Thyroid gland (tissue), 4 donors: ENCODE measurements at places on chromosomes 7 and 10. TPM values are rescaled to one million over a fixed set of nuclear protein-coding genes. Genes with fewer than 3 reads are reported as not detected.

The TYSND1 gene
- total RNA-seq: 31.2 TPM

- DNase-seq: no peak
Measured at GRCh38 chr7:1961701-1962276, 271.0 kb downstream of the MAD1L1 start.

The LRRN3 gene
- 15.9 TPM for total RNA-seq

The MACROH2A2 gene
- total RNA-seq: 19.2 TPM

DNA sequence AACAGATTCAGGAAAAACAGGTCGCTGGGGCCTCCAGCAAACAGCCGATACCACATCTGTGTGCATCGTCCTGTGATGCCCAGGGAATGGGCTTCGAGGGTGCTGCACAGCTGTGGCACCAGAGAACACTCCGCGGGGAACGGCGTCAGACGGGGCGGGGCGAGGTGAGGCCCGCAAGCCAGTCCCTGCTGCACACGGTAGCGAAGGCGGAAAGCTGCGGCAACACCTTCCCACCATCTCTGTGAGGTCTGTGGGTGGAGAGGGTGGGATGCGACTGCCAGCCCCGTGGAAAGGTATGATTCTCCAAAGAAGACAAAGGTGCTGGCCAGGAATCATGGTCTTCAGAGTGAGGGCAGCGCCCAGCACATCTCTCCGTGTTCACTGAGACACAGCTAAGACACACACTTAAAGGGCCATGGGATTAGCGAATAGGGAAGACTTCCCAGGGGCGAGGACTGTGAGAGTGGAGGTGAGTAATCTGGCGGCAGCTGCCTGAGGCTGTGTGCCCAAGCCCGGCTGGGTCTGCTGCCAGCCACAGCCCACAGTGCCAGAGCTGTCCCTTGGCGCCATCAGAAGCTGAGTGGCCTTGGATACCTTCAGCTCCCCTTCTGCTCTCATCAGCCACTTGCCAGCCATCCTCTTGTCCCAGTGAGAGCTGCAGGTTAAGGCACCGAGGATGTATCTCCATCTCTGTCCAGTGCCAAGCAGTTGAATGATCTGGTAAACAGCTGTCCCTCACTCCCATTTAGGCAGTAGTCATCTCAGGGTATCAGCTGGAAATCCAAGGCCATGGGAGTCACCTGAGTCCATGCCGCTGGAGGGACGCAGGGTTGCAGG, 17.6 kb downstream of the PRKAG2 start:
- no peak for DNase-seq

- DNase-seq: no peak
Measured at GRCh38 chr7:52708846-52709245, 326.6 kb upstream of the POM121L12 start.

The HDAC9 gene
- total RNA-seq: 6.7 TPM

DNA sequence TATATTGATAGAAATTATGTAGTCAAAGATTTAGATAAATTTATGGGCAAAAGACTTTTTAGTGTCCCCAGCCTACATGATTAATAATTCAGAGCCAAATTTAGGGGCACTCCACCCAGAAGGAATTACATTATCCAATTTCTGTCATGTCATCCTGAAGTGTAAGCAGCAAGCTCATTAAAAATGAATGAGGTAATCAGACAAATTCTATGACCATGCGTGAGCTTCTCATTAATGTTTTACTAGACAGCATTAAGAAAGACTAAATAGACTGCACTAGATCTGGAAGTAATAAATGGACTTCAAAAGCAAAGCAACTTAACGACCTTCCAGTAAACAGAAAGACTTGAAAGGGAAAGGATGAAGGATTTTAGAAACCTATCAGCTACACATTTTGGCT, 22.7 kb upstream of the TRUB1 start:
- DNase-seq: no peak

The NKX1-2 gene
- not detected for total RNA-seq

DNA sequence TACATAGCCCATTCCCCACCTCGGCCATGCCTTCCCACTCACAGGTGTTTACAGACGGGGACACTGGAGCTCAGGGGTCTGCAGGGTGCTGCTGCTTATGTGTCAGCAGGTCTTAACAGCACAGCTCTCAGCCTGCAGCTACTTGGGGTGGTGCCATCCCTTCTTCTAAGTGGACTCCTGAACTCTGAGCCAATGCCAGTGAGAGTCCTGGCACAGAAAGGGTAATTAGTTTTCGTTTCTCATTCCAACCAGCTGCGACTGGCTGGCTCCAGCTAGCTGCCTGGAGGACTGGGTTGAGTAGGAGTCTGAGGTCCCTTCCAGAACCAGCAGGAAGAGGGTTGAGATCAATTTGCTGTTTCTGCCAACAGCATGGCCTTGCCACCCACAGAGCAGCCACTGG, 88.3 kb upstream of the AGK start:
- DNase-seq: peak; percentile 34

The ALOX5 gene
- 4.1 TPM for total RNA-seq

The SPAM1 gene
- total RNA-seq: not detected

DNA sequence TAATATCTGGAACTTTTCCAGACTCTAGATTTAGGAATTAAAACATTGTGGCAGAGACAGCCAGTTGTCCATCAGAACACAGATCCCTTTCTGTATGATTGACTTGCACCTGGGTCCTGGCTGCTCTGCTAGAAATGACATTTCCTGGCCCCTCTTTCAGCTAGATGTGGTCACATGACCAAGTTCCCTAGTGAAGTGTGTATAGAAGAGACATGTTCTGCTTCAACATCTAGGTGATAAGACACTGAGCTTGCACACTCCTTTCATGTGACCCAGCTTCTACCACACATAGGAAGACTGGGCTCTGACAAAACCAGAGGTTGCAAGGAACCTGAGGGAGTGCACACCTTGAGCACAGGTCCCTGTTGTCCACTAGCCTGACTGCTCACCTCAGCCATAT, 22.8 kb upstream of the DYNC1I1 start:
- DNase-seq: no peak

- no peak for DNase-seq
Measured at GRCh38 chr10:112395809-112396530, 22.1 kb downstream of the ACSL5 start.

The MRC1 gene
- total RNA-seq: 47.6 TPM

GRCh38 chr7:81767926-81768325, 1.9 kb downstream of the HGF start:
- DNase-seq: no peak

GRCh38 chr10:98296524-98296923, 28.5 kb upstream of the LOXL4 start:
- DNase-seq: no peak

The RASSF4 gene
- total RNA-seq: 175 TPM

DNA sequence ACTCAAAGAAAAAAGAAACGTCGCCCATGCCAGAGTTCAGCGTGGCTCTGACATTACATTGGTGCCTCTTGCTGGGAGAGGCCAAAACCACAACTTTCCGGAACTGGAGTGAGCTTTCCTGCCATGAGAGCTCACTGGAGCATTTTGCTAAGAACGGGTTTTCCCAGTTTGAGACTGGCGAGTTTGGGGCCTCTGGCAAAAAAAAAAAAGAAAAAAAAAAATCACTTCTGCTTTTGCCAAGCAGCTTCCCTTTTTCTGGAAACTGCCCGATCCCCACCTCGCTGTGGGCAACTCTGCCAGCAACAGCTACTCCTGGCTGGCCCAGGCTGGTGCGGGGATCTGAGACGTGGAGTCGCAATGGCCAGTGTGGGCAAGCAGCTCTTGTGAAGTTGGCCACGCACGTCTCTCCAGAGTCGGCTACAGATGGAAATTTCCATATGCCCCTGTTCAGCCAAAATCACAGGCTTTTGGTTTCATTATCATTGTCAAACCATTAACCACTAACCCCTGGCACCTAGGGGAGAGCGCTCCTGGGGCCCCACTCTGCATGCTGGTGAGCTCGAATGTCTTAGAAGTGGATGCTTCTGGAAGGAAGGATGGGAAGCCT, 25.7 kb downstream of the PRKAG2 start:
- peak; percentile 75 for DNase-seq

DNA sequence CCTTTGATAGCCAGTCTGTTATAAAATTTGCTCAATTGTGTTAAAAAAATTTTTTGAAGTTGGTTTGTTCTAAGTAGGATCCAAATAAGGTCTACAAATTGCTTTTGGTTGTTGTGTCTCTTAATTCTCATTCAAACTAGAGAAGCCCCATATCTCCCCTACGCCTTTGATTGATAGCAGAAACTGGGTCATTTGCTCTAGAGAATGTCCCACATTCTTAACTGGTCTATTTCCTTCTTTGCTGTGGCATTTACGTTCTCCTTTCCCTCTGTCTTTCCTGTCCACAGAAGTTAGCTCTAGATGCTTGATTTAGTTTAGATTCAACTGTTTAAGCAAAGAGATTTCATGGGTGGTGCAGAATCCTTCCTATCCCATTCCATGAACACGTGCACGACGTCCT, 174.6 kb upstream of the SVIL start:
- DNase-seq: no peak

The ZNF425 gene
- total RNA-seq: 3.8 TPM

GRCh38 chr10:60537697-60538096, 148.0 kb upstream of the ANK3 start:
- no peak for DNase-seq

DNA sequence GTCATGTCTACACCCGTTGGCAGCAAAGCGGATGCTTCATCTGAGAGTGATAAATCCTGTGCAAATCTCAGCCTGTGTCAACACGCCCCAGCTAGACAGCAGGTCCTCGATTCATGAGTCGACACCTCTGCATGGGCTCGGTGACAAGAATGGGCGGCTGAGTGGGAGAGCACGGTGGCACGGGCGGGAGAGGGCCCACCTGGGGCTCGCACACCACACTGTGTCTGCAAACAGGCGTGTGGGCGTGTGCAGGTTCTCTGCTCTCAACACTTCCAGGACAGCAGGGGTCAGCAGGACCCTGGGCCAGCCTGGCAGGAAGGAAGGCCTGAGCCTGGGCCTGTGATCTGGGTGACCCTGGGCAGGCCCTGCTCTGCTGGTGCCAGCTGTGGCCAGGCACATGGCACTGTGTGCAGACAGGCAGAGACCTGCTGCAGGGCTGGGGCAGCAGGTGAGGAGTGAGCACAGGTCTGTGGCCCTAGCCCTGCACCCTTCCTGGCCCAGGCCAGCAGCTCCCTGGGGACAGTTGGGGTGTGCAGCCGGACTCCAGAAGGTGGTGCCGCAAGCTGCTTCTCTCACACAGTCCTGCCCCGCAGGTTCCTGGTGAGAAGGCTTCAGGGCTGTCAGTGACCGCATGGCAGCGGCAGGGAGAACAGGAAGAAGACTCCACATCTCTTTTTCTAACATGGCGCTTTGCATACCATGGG, 216.4 kb downstream of the ELFN1 start:
- no peak for DNase-seq

GRCh38 chr7:43931346-43931745, 5.1 kb downstream of the UBE2D4 start:
- DNase-seq: no peak

DNA sequence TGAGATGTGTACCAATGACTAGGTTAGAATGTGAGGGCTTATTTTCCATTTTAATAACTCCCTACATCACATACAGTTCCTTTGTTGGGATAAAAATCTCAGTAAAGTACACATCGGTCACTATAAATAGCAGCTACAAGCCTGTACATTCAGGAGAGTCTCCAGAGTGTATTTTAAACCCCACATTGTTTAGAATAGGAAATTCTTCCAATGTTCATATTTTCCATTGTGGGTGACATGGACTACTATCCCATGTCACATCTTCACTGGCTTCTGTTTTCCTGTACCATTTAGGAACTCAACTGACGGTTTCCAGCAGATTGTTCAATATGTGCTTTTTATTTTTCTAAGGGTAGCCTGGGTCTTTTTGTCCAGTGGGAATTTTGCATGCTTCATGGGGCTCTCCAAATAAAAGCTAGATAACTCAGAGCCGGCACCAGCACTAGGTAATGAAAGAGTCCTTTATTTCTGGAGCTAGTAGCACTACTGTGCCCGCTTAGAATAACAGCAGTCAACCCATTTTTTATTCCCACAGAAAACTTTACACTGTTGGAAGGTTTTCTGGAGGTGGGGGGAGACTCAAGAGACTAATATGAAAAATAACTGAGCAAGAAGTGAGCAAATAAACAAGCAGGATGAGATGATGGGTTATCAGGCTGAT, 100.5 kb downstream of the CALD1 start:
- DNase-seq: no peak

DNA sequence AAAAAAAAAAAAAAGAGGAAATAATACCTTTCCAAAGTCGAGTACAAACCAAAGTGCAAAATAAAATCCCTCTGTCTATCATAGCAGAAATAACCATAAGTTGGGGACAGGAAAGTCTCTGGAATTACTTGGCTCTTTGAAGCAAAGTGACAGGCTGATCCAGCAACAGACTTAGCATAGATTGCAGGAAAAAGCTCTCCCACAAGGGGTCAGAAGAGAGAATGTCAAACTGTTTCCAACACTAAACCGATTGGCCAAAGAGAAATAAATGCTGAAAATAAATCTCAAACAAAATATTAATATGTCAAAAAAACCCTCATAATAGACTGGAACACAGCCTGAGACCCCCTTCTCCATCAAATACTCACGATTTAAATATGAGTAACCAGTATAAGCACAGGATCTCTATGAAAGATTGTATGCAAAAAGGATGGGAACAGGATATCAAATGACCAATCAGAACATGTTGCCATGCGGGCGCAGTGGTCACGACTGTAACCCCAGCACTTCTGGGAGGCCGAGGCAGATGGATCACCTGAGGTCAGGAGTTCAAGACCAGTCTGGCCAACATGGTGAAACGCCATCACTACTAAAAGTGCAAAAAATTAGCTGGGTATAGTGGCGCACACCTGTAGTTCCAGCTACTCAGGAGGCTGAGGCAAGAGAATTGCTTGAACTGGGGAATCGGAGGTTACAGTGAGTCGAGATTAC, 1000.7 kb upstream of the LRRN3 start:
- DNase-seq: no peak

The CYP2C9 gene
- not detected for total RNA-seq

The AVPI1 gene
- 6.8 TPM for total RNA-seq

DNA sequence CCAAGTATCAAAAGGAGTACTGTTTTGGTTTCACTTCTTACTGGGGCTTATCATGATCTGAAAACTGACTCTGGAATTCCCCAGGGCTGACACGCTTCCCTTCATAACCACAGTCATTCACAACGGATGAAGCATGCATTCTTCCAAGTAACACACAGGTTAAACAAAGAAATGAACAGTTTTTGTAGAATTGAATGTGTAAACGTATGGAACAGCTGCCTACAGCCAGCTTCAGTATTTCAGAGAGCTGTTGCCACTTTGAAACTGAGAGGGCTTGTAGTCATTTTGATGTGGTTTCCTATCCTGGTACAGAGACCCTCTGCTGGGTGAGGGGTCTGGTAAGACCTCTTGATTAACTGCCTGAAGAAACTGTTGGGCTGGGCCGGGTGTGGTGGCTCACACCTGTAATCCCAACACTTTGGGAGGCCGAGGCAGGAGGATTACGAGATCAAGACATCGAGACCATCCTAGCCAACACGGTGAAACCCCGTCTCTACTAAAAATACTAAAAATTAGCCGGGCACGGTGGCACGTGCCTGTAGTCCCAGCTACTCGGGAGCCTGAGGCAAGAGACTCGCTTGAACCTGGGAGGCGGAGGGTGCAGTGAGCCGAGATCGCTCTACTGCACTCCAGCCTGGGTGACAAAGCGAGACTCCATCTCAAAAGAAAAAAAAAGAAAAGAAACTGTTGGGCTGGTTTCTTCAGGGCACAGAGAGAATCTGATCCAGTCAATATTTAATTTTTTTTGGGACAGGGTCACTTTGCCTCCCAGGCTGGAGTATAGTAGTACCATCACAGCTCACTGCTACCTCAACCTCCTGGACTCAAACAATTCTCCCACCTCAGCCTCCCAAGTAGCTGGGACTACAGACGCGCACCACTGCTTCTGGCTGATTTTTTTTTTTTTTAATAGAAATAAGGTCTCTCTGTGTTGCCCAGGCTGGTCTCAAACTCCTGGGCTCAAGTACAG, 4.7 kb downstream of the NFE2L3 start:
- DNase-seq: no peak
